ENCODE measurements at places on chromosomes 5 and 9.

DNA sequence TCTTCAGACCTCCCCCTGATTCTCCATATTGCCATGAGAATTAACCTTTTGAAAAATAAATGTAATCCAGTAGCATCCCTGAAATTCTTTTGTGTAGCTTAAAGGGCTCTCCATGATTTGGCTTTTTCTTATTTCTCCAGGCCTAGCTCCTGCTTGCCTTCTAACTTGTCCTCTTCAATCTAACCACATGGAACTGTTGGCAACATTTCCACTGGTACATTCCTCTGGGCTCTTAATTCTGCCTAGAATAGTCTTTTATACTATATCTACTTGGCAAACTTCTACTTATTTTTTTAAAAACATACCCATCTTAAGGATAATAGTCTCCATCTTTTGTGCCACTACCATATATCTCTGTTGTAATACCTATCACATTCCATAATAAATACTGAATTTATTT is 54.1 kb downstream of the GNG10 start:
- no peak for DNase-seq

GRCh38 chr9:113220467-113221002 is 542 bp downstream of the FKBP15 start:
- no peak for DNase-seq

- no peak for DNase-seq
These were observed 6.0 kb downstream of the B4GALT1 start for GRCh38 chr9:33161011-33161588.

DNA sequence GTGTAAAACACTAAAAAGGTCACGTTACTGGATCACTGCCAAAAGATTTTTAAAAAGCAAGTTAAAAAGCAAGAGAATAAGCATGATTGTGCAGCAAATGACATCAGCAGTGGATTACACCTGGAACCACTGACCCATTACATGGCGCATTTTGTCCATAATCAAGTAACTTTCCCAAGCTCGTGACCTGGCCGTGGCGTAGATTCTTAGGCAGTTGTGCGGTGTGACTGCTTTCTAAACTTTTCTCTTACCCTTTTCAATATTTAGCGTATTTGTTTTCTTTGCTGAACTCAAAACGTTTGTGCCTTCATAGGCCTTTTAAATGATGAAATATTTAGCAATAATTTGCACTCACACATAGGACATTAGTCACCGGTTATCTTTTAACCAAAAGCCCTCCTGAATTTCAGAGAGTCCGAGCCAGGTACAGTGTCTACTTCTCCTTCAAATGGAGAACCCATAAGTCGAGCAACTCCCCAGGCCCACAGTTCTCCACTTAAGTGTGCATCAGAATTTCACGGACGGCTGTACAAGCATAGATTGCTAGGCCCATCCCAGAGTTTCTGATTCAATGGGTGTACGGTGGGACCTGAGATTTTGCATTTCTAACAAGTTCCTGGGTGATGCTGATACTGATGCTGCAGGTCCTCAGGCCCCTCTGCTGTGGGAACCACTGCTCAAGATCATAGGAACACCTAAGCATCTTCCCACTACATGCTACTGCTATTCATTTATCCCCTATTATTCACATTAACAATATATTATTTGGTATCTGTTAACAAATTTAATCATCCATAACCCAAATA is 144.4 kb downstream of the GLIS3 start:
- DNase-seq: no peak

GRCh38 chr5:77379558-77380061 is 112.5 kb downstream of the WDR41 start:
- DNase-seq: no peak

GRCh38 chr5:118857700-118858099 is 130.6 kb downstream of the DTWD2 start:
- no peak for DNase-seq

DNA sequence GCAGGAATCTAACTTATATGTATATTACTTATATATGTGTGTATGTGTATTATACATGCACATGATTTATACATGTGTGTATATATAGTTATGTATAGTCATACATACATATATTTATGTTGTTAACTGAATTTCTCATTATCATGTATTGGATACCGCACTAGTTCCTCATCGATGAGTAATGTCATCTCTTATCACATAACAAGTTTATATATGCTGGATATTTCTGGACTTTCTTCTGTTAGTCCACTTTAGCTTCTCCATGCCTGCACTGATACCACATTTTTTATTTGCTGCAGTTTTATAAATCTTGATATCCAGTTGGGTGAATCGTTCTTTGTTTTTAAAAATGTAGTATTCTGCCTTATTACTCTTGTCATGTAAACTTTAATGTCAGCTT is 50.2 kb downstream of the APC start:
- DNase-seq: no peak

DNA sequence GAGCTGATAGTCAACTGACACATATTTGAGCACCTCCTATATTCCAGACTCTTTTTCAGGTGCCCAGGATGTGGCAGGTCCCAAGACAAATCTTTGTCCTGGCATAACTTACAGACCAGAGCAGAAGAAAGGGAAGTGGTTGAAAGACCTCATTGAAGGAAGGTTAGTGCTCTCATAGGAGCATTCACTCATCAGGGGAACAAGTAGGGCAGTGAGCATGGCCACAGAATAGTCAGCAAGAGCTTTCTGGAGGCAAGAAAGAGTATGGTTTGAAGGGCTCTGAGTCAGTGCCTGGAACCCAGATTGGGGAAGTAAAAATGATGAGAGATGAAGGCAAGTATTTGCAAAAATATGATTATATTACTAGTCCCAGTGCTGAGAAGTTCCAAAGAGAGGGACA is 25.0 kb upstream of the ERMP1 start:
- no peak for DNase-seq

DNA sequence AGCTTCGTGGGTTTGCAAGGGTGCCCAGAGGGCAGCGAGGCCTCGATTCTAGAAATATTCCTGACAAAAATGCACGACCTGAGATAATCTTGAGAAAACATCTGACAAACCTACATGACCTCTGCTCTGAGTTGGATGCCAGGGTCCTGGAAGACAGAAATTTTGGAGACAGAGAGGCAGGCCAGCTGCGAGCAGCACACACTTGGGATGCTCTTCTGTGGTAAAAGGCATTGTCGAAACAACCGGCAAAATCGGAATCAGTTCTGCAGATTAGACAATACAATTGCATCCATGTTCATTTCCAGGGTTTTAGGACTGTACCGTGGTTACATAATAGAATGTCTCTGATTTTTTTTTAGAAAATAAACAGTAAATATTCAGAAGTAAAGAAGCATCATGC is 74.2 kb downstream of the GADD45G start:
- DNase-seq: no peak

All from stimulated activated CD8-positive, alpha-beta memory T cell treated with anti-CD3 and anti-CD28 coated beads, Interleukin-4, amount 100 ng/mL, for 1 hour (primary cell).